Breast epithelium (tissue), 4 donors: ENCODE measurements at places on chromosomes 13 and 19.
A peak's percentile ranks its signal among the peaks of the same experiment; 100 is the strongest.

GRCh38 chr19:15934332-15935078 is at the start of gene CYP4F11:
Gene CYP4F11 (minus strand): TSS chr19:15934529. CDS start chr19:15934408, 121 bp downstream.
- DNase-seq: peak; percentile 57

- DNase-seq: no peak
These were observed 686 bp downstream of the SETDB2 start for GRCh38 chr13:49444524-49445395.

GRCh38 chr13:109724603-109725002 is 61.8 kb downstream of the IRS2 start:
- DNase-seq: no peak

GRCh38 chr19:932648-933552 is 7.1 kb downstream of the ARID3A start:
- no peak for DNase-seq

DNA sequence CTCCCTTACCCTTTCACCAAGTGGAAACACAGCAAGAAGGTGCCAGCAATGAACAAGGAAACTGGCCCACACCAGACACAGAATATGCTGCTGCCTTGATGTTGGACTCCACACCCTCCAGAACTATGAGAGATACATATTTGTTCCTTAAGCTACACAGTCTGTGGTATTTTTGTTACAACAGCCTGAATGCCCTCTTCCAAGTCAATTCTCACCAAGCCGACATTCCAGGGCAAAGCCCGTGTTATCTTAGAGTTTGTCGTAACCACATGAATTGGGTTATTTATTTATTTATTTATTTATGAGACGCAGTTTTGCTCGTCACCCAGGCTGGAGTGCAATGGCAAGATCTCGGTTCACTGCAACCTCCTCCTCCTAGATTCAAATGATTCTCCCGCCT is 14.9 kb downstream of the FGF21 start:
- no peak for DNase-seq

DNA sequence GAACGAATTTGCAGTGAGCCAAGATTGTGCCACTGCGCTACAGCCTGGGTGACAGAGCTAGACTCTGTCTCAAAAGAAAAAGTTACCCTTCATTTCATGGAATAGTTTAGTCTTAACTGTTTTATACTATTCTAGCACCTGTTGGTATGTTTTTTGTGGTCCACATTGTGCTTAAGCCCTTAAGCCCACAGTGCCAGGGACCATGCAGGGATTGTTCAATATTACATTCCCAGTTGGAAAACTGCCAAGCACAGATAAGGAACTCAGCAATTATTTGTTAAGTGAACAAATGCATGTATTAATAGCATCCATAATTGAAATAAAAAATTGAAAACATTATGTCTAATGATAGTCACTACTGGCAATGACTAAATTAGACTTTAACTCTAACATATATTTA is 193.5 kb downstream of the PCDH17 start:
- no peak for DNase-seq

GRCh38 chr13:24997367-24997967 is 98.5 kb upstream of the PABPC3 start:
- no peak for DNase-seq

GRCh38 chr13:98976941-98977340 is 923 bp downstream of the DOCK9 start:
- no peak for DNase-seq

GRCh38 chr13:40539576-40540327 is 126.7 kb downstream of the FOXO1 start:
- DNase-seq: no peak

GRCh38 chr13:66461021-66461420 is 769.1 kb downstream of the PCDH9 start:
- DNase-seq: no peak

DNA sequence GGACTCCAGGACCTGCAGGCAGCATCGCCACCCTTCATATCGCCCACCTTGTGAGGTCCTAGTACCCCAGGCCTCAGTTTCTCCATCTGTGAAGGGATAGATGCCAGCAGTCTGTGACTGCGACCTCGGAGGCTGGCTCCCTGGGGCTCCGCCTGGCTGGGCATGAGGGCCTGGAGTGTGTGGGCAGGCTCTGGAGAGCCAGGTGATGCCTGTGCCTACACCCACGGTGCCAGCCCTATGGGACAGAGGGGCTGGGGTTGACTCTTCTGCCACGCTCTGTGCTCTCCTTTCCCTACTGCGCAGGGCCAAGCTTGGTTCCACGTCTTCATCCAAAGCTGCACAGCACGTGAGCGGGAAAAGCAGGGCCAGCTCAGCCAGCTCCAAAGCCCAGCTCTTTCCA is 26.0 kb upstream of the NFIC start:
- DNase-seq: no peak

GRCh38 chr19:46555628-46556280 is 45.4 kb upstream of the CALM3 start:
- no peak for DNase-seq

GRCh38 chr13:99432609-99433542 is 68.4 kb upstream of the TM9SF2 start:
- DNase-seq: peak; percentile 38

GRCh38 chr13:30752201-30752797 is 17.0 kb downstream of the ALOX5AP start:
- DNase-seq: no peak

GRCh38 chr13:20779405-20779804 is 5.6 kb upstream of the EEF1AKMT1 start:
- no peak for DNase-seq

GRCh38 chr13:35484384-35484783 is 7.9 kb upstream of the MAB21L1 start:
- DNase-seq: no peak

DNA sequence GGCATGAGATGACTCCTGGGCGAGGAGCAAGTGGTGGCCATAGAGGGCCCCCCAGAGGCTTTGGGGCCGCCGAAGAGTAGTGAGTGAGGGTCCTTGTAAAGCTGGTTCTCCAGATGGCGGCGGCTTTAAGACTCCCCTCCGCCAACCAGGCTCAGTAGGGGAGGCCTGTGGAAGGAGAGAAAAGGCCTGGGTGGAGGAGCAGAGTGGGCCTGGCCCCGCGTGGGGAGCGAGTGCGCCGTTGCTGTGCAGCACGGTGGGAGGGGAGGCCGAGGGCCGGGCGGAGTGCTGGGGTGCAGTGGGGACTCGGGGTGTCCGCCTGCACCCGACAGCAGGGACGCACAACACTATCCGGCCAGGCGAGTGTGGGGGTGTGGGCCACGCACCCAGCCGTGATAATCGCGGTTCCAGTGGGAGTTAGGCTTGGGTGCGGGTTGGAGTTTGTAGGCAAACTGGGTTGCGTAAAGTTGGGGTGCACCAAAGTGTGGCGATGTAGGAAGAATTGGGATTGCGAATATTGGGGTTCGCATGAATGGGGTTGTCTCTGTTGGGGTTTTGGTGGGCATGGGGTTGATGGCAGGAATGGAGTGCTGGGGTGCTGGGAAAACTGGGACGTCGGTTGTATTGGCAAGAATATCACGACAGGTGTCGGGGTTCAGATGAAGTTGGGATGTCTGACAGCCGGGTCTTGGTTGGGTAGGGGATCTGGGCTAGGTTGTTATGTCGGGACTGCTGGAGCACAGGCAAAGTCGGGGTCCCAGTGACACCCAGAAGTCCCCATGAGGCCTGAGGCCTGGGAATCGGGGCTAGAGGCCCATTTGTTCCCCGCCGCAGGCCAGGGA is 687 bp upstream of the CIRBP start:
- no peak for DNase-seq

DNA sequence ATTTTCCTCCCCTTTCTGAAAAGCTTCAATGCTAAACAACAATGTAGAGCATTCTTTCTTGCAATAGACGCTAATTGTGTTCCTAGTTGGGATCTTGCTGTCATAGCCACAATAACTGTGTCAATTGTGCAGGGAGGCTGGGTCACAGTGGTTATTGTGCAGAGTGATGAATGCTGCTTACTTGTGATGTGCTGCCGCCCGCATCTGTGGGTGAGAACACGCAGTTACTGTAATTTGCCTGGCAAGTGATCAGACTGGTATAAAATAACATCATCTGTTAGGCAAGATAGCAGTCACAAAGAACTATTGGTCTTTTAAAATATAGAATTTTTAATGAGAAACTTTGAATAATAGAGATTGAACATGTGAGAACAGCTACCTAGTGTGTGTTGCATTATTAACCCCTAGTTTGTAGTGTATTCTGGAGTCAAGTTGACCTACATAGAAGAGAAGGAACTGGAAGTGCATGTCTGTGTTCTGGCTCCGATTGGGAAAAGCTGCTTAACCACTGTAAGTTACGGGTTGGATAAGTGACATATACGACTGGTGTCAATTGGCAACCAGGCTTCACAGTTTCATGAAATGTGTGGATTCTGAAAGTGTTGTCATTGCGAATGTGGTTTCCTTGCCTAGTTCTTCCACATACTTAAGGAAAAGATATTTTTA is 43.6 kb downstream of the SLAIN1 start:
- DNase-seq: no peak

DNA sequence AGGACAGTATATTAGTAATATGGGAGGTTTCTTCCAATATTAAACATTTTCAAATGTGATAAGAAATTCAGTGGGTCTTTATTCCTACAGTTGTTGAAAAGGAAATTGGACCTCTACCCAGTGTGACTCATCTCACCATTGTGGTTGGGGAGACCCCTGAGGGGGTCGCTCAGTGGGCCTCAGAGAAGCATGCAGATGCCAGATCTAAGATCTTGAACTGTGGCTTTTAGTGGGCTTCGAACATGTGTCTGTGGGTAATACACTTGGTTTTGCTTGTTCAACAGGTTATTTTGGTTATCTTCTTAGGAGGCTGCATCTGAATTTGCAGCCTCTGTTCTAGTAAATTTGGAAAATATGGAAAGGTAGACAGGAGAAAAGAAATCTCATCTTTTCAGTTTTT is 132.3 kb downstream of the PCCA start:
- DNase-seq: no peak

- no peak for DNase-seq
These were observed 1.3 kb downstream of the ARHGAP45 start for GRCh38 chr19:1068009-1069001.

GRCh38 chr19:28281676-28282075 is 931.3 kb downstream of the UQCRFS1 start:
- DNase-seq: no peak

DNA sequence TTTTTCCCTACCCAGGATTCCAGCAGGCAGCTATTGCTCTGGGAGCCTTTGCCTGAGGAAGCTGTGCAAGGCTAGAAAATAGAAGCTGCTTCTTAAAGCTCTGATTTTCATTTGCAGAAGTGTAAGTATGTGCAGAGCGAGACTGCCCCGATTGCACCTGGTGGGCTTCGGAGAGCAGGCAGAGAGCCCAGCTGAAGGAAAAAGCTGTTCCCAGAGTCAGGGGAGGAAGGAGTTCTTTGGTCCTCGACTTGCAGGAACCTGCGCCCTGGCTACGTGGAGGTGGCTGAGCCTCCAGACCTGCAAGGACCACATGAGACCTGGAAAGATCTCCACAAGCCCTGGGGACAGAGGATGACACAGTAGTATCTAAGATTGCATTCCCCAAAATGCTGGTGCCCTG is 235.0 kb upstream of the ARGLU1 start:
- DNase-seq: no peak

- no peak for DNase-seq
These were observed 2428.4 kb upstream of the PCDH20 start for GRCh38 chr13:63843766-63844699.

DNA sequence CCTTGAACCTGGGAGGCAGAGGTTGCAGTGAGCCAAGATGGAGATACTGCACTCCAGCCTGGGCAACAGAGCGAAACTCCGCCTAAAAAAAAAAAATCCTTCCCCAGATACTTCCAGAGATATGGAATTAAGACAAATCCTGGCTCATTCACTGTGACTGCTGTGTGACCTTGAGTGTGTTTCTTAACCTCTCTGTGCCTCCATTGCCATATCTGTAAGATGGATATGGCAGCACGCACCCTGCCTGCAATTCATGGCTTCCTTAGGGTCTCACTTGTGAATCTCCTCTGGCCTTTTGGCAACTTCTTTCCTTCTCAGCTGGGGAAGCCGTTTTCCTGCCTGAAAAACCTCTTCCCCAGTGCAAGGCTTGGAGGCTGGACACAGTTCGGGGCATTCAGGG is 33.8 kb upstream of the ONECUT3 start:
- no peak for DNase-seq

- DNase-seq: no peak
These were observed 391.7 kb upstream of the HTR2A start for GRCh38 chr13:47288546-47288945.

GRCh38 chr19:4077800-4078684 is 11.3 kb upstream of the ZBTB7A start:
- peak; percentile 42 for DNase-seq

- DNase-seq: no peak
These were observed 10.2 kb upstream of the IGLON5 start for GRCh38 chr19:51301266-51301665.

GRCh38 chr13:29505511-29505910 is 90.0 kb downstream of the SLC7A1 start:
- no peak for DNase-seq

- DNase-seq: no peak
These were observed 94.7 kb downstream of the ZDHHC20 start for GRCh38 chr13:21364357-21364756.

DNA sequence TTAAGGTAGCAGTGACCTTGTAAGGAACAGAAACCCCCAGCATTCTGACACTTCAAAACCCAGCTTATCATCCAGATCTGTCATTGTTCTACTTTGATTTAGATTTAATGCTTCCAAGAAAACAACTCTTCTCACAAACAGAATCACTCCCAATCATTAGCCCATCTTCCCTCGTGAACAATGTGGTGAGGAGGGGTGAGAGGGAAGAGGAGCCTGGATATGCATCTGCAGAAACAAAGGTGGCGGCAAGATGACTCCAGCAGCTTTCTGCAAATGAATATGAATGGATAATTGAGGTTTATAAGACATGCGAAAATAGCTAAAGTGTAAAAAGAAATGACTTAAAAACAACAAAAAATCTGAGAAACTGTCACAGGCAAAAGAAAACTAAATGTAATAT is 859.9 kb upstream of the SLC10A2 start:
- no peak for DNase-seq

GRCh38 chr19:19106056-19106551 is 32.2 kb downstream of the TMEM161A start:
- DNase-seq: no peak

GRCh38 chr13:100209857-100210825 is 121.2 kb downstream of the PCCA start:
- no peak for DNase-seq

- DNase-seq: no peak
These were observed 607 bp downstream of the PLEKHJ1 start for GRCh38 chr19:2235381-2236063.
